ENCODE measurements at places on chromosomes 6 and 20.

DNA sequence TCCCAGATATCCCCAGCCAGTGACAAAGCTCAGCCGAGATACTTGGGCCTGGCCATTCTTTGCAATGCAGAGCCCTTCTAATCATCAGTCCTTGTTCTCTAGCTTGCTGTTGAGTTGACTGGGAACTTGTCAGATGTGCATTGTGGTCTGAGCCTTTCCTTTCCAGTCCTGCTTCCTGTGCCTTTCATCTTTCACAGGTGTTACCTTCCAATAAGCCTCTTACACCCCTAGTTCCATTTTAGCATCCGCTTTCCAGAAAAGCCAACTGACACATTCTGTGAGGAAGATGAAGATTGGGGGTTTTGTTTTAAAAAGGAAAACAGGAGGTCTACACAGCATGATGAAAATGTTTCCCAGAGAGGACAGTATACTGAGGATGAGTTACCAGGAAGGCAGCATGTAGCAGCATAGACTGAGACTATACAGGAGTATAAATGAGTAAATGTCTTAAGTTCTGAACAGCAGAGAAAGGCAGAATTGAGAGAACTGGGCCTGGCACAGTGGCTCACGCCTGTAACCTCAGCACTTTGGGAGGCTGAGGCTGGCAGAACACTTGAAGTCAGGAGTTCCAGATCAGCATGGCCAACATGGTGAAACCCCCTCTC is 5.6 kb upstream of the CEP85L start:
- no peak for DNase-seq
- peak overlapping the region; percentile 20 for H3K4me3 ChIP-seq
- peaks cover 77% of the 10 kb centered on the region for H3K4me1 ChIP-seq
- peak overlapping the region; percentile 86 for H3K27ac ChIP-seq
- H3K36me3 ChIP-seq: peaks cover 17% of the 10 kb centered on the region

DNA sequence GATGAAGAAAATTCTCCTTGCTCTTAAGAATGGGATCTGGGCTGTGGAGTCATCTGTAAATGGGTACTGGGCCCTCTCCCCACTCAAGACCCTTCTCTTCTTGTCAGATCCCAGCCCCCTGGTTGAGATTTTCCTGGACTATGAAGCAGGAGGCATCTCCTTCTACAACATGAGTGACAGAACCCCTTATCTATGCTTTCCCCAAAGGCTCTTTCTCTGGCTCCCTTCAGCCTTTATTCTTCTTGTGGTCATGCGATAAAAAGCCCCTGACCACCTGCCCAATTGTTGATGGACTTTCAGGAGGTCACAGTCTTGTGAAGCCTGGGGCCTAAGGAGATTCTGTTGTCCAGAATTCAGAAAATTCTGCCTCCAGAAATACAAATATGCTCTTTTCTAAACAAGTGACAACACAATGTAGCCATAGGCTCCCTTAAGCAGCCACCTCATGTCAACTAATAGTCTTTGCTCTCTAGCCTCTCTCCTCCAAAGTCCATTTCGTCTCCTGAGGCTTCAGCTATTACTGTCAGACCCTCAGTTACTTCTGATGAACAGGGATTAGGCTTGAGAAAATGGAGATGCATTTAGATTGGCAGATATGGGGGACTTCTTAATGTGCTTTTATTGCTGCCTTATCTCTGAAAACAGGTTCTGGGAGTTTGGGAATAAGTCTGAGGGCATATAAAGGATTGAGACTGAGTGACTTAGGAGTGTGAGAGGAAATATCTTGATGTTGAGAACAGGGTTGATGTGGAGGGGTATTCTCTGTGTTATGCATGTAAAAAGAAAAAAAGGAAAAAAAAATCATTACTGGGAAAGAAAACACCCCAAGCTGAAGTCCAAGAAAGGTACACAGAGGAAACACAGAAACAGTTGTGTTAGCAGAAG is 20.6 kb downstream of the BTN2A1 start:
- DNase-seq: no peak
- peaks cover 24% of the 10 kb centered on the region for H3K36me3 ChIP-seq
- no peaks in the 10 kb centered on the region for H3K27me3 ChIP-seq
- peak overlapping the region; percentile 52 for H3K27ac ChIP-seq
- H3K4me1 ChIP-seq: peaks cover 34% of the 10 kb centered on the region
- no peak overlapping the region for H3K4me3 ChIP-seq

DNA sequence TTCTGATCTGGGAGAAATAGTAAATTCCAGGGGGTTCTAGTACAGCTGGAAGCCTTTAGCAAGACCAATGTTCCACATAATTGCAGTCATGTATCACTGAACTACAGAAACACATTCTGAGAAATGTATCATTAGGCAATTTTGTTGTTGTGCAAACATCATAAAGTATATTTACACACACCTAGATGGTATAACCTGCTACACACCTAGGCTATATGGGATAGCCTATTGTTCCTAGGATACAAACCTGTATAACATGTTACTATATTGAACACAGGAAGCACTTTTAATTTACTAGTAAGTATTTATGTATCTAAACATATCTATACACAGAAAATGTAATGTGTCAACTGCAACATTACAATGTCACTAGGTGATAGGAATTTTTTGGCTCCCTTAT is 525.9 kb upstream of the NRSN1 start:
- no peaks in the 10 kb centered on the region for H3K4me1 ChIP-seq
- no peak for DNase-seq
- H3K27ac ChIP-seq: no peak overlapping the region
- H3K36me3 ChIP-seq: no peaks in the 10 kb centered on the region

GRCh38 chr6:32968867-32969684 is 682 bp downstream of the BRD2 start:
- H3K36me3 ChIP-seq: peaks cover 60% of the 10 kb centered on the region
- peak; percentile 85 for DNase-seq
- peak overlapping the region; percentile 100 for H3K27ac ChIP-seq

- H3K4me3 ChIP-seq: peak overlapping the region; percentile 90
- no peak for DNase-seq
- peaks cover 31% of the 10 kb centered on the region for H3K4me1 ChIP-seq
- H3K36me3 ChIP-seq: peaks cover 25% of the 10 kb centered on the region
- no peaks in the 10 kb centered on the region for H3K27me3 ChIP-seq
These were observed 735 bp downstream of the FAM135A start for GRCh38 chr6:70413992-70414494.

DNA sequence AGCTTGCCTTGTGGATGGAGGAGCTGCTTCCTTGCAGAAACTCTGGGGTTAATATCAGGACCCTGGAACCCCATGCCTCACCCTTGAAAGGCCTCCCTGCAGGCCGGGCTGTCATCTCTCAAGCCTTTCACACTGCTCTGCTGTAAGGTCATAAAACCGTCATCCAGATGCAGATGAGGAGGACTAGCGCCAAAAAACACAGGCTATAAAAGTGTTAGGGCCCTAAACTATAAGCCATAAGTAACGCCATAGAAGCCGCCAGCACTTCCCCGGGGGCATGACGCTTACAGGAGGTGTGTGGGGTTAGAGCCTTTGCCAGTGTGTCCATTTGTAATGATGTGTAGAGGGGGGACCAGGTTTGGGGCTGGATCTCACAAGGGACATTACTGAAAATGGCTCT is 47.6 kb downstream of the CDH4 start:
- no peaks in the 10 kb centered on the region for H3K4me1 ChIP-seq
- H3K4me3 ChIP-seq: no peak overlapping the region
- H3K27me3 ChIP-seq: no peaks in the 10 kb centered on the region
- DNase-seq: no peak
- H3K27ac ChIP-seq: no peak overlapping the region

- peaks cover 3% of the 10 kb centered on the region for H3K4me1 ChIP-seq
- H3K27me3 ChIP-seq: no peaks in the 10 kb centered on the region
- no peak for DNase-seq
- H3K4me3 ChIP-seq: no peak overlapping the region
- H3K36me3 ChIP-seq: peaks cover 32% of the 10 kb centered on the region
These were observed 42.6 kb upstream of the SLA2 start for GRCh38 chr20:36688630-36689029.

DNA sequence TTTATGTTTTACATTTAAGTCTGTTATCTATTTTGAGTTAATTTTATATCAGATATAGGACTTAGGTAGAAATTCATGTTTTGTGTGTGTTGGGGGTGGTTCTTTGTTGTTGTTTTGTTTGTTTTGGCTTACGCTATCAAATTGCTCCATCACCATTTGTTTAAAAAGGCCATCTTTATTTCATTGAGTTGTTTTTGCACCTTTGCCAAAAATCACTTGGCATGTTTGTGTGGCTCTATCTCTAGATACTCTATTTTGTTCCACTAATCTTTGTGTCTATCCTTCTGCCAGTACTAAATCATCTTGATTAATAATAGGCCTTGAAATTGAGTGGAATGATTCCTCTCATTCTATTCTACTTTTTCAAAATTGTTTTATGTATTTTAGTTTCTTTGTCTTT is 7.4 kb downstream of the CYP39A1 start:
- H3K4me3 ChIP-seq: no peak overlapping the region
- DNase-seq: no peak
- peaks cover 19% of the 10 kb centered on the region for H3K4me1 ChIP-seq
- no peak overlapping the region for H3K27ac ChIP-seq

- peaks cover 6% of the 10 kb centered on the region for H3K4me1 ChIP-seq
- no peak overlapping the region for H3K27ac ChIP-seq
- H3K27me3 ChIP-seq: no peaks in the 10 kb centered on the region
These were observed 43.2 kb downstream of the KHDC1L start for GRCh38 chr6:73182021-73182607.

DNA sequence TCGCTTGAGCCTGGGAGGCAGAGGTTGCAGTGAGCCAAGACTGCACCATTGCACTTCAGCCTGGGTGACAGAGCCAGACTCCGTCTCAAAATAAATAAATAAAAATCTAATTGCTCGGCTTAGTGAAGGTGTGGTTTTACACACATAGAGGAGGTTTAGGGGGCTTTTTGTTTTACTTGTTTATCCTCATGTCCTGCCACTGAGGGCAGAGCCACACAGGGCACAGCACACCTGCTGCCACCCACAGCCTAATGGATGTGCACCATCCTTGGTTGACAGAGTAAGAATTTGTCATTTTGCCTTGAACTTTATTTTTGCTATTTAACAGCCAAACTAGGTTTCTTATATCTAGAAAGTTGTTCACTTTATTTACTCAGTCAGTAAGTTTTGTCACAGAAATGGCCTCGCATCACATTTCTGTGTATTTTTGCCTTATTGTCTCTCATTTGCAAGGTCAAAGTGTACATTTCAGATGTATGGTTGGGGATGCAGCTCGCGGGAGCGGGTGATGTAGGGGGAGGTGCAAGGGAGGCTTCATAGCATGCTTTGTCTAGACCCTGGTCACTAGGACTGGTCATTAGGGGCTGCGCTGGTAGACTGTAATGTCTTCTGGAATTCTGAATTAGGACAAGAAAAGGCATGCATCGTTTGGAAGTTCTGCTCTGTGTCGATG is 67.8 kb upstream of the NAA20 start:
- H3K27me3 ChIP-seq: peaks cover under 1% of the 10 kb centered on the region
- DNase-seq: no peak
- no peaks in the 10 kb centered on the region for H3K36me3 ChIP-seq
- H3K4me1 ChIP-seq: peaks cover 22% of the 10 kb centered on the region
- no peak overlapping the region for H3K4me3 ChIP-seq

DNA sequence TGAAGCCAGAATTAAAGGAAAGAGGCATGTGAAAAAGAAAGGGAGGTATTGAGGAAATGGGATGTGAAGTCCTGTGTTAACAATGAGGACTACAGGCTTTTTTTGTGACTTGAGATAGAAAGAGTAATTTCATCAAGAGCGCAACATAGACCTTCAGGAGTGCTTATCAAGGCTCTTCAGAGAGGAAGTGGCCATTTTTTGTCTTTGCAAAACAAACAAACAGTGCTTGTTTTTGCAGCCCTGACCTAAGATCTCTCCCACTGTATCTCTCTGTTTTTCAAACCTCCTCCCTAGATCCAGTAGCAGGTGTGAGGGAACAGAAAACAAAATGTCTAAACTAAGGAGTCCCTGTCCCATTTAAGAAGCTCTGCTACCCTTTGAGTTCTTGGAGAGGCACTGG is 710.3 kb upstream of the MARCKS start:
- no peak overlapping the region for H3K27ac ChIP-seq
- no peak overlapping the region for H3K4me3 ChIP-seq
- no peaks in the 10 kb centered on the region for H3K36me3 ChIP-seq
- H3K27me3 ChIP-seq: no peaks in the 10 kb centered on the region
- H3K4me1 ChIP-seq: no peaks in the 10 kb centered on the region

DNA sequence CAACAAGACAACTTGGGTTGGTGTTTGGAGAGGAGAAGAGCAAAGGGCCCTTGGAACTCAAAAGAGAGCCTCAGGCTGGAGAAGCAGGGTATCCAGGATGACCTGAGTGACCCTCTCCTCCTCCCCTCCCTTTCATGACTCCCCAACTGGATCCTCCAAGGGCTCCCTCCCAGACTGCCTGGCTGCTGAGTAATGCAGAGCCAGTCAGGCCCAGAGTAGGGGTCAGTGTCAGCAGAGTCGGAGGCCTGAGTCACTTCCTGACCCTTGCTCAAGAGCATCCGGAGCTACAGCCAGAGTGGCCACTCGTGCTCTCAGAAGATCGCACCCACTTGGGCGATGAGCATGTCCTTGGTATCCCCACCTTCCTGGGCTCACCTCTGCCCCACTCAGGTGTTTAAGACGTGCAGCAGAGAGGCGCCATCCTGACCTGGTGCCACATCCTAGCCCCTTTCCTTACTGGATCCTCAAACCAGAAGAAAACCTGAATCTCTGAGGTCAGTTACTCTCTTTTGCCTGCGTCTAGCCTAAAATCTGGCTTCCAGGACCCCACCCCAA is 2.8 kb upstream of the MAPK13 start:
- H3K4me3 ChIP-seq: no peak overlapping the region
- peaks cover 76% of the 10 kb centered on the region for H3K4me1 ChIP-seq
- H3K36me3 ChIP-seq: peaks cover 12% of the 10 kb centered on the region
- DNase-seq: peak; percentile 25
- H3K27me3 ChIP-seq: no peaks in the 10 kb centered on the region

GRCh38 chr6:124090491-124090890 is 286.8 kb downstream of the NKAIN2 start:
- H3K36me3 ChIP-seq: no peaks in the 10 kb centered on the region
- no peak overlapping the region for H3K27ac ChIP-seq
- H3K4me1 ChIP-seq: no peaks in the 10 kb centered on the region
- no peak for DNase-seq

DNA sequence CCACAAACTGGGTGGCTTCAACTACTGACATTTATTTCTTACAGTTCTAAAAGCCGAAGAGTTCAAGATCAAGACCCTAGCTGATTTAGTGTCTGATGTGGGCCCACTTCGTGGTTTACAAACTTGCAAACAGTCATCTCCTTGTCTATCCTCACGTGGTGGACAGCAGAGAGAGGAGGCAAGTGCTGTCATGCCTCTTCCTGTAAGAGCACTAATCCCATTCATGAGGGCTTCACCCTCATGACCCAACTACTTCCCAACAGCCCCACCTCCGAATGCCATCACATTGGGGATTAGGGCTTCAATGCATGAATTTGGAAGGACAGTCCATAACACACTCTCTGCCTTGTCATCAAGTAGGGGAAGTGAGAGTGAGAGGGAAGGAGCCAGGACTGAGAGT is 15.6 kb upstream of the ISM1 start:
- no peak overlapping the region for H3K27ac ChIP-seq
- H3K36me3 ChIP-seq: no peaks in the 10 kb centered on the region
- no peak overlapping the region for H3K4me3 ChIP-seq
- no peaks in the 10 kb centered on the region for H3K4me1 ChIP-seq

Measured in activated T-cell treated with anti-CD3 and anti-CD28 coated beads, Interleukin-2, amount 50 U/mL, for 24 hours (primary cell).